Ovary (tissue), 10 donors: ENCODE measurements at places on chromosomes 12 and 14.

DNA sequence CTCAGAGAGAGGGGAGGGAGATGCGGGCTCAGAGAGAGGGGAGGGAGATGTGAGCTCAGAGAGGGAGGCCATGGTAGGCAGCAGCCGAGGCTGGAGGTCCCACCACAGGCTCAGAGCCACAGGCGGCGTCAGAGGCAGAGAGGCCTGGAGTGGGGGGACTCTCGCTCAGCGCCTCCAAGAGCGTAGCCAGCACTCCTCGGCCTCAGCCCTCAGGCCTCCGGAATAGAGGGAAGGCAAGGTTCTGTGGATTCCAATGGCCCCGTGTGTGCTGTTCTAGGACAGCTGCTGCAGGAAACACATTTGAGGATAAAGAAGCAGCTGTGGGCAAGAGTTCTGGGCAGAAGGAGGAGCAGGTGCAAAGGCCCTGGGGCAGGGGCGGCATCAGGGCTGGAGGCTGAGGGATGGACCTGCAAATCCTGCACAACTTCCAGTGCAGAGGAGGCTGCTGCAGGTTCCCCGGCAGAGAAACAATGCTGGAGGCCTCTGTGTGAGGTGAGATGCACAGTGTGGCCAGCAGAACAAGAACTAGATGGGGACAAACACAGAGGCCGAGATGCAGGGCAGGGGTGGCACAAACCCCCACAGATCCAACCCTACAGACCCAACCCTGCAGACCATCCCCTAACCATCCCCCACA, 59.1 kb upstream of the GALNT9 start:
- DNase-seq: no peak

GRCh38 chr12:89247967-89248366, 104.3 kb downstream of the DUSP6 start:
- DNase-seq: no peak

GRCh38 chr14:84610086-84610485, 919.9 kb upstream of the FLRT2 start:
- DNase-seq: no peak

- no peak for DNase-seq
These were observed 1.1 kb upstream of the PRKAG1 start for GRCh38 chr12:49019443-49020324.

GRCh38 chr12:11765817-11766794, 116.6 kb downstream of the ETV6 start:
- no peak for DNase-seq

- no peak for DNase-seq
These were observed 6.6 kb downstream of the FGF6 start for GRCh38 chr12:4438834-4439596.

GRCh38 chr12:105341010-105341409, 10.5 kb downstream of the C12orf75 start:
- no peak for DNase-seq

DNA sequence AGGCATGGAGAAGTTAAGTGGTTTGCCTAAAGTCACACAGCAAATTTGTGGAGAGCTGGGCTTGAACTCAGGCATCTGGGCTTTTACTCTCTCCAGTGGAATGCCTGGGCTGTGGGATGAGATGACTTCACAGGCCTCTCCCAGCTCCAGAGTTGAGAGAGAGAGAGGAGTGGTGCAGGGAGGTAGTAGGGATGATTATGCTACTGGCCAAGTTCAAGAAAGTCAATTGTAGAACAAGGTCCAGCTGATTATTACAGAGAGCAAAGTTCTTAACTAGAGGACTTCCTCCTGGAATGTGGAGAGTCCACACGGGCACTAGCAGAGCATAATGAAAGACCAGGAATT, 769 bp upstream of the EMP1 start:
- DNase-seq: no peak

GRCh38 chr12:42660968-42661937, 71.7 kb upstream of the PRICKLE1 start:
- no peak for DNase-seq

GRCh38 chr14:105582639-105583038, 56.3 kb downstream of the TMEM121 start:
- no peak for DNase-seq

DNA sequence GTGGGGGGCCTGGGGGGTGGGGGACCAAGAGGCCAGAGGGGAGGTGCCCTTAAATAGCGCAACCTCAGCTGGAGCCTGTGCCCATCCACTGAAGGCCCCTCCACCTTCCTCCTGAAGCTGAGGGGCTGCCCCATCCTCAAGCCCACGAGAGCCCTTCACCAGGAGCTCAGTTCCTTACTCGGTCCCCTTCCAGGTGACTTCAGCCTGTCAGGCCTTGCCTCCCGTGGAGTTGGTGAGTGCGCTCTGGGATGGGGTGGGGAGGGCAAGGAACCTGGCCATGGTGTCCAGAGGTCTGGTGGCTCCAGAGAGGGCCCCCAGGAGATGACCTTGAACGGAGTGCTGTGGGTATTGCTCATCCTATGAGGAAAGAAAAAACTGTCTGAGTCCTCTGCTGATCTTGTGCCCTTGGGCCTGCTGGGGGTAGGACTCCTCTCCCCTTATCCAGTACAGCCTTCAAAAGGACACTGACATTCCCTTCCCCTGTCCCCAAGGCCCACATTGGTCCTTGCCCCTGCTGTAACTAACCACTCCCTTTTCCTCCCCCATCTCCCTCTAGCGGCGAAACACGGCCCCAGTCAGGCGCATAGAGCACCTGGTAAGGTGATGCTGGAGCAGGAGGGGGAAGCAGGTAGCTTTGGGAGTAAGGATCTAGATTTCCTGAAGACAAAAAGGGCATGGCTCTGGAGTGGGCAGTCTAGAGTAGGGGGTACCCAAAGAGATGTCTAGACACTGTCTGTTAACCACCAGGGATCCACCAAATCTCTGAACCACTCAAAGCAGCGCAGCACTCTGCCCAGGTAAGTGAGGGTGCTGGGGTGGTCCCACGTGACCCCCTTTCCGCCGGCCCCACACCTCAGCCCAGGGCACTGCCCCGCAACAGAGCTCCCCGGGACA, 3.6 kb downstream of the TNS2 start:
- peak; percentile 73 for DNase-seq

GRCh38 chr12:51771008-51771407, 77.5 kb downstream of the FIGNL2 start:
- DNase-seq: no peak

DNA sequence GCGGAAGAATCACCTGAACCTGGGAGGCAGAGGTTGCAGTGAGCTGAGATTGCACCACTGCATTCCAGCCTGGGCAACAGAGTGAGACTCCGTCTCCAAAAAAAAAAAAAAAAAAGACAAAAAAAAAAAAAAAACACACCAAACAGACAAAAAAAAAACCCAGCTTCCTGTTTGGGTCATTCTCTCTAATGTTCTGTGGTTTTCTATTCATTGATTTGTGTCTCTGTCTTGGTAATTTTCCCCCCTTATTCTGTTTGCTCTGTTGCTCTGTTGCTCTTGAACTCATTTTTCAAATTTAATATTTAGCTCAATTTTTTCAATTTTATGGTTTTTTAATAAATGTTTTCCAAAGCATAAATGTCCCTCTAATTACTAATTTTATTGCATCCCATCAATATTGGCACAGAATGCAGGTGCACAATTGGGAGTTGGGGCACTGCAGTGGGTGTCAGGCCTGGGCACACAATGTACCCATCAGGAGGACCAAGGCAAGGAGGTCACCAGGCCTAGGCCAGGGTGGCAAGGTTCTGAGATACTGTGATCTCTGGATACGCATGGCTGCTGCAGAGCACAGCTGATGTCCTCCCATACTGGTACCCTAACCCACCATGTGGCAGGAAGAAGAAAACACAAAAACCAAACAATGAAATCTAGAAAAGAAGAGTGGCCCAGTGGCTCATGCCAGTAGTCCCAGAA, 8.0 kb upstream of the GNPTAB start:
- DNase-seq: no peak

DNA sequence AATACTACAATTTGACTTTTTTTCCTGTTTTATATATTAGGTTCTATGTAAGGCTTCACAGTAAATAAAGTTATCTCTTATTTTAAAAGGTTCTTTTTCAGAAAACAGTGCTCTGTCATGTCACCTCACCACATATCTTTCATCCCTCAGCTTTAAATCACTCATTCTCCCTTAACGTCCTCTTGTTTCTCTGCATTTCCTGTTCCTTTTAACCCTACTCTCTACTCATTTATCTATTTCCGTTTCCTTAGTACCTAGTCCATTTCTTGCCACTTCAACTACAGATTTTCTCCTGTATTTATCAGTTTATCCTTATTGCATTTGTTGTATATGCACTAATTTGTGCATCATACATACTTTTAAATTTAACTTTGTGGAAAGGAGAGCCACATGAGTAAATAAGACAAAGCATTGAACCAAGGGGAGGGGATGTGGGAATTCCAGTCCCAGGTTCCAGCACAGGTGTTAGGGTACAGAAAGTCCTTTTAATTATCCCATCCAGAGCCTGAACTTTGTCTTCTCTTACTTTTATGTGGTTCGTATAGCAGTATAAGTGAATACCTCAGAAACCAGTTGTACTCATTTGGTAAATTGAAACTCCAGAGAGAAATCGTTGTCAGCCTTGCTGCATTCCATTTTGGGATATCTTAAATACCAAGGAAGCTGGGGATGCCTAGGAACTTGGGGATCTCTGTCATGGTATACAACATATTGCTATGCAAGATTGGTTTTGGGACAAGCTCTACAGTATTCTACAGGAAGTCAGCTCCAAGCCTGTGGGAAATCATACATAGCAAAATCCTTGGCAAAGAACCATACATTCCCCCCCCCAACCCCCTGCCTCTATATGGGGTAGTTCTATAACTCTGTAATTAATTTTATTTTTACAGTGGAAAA, 120.5 kb downstream of the DIP2B start:
- DNase-seq: no peak

- no peak for DNase-seq
These were observed 149.1 kb downstream of the KLHL28 start for GRCh38 chr14:44812672-44813071.

- no peak for DNase-seq
These were observed 264.0 kb downstream of the VRK1 start for GRCh38 chr14:97061198-97061597.

GRCh38 chr14:65824285-65824977, 411.9 kb downstream of the FUT8 start:
- DNase-seq: peak; percentile 37

- DNase-seq: no peak
These were observed 195.3 kb upstream of the IGF1 start for GRCh38 chr12:102675672-102676071.

- peak; percentile 25 for DNase-seq
These were observed 593 bp downstream of the UNC119B start for GRCh38 chr12:120710805-120711296.

DNA sequence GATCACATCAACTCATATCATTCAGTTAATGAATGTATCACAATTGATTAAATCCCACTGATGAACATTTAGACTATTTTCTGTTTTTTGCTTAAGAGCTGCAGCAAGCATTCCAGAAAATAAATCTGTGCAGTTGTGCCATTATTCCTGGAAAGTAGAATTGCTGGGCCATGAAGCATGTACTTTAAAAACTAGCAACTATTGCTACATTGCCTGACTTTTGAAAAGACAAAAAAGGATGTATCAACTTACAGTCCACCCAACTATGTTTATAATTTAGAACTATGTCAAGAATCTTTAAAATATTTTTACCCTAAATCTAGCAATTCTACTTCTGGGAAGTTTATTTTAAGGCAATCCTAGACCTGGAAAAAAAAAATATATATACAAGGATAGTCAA, 33.4 kb upstream of the ERGIC2 start:
- DNase-seq: no peak

DNA sequence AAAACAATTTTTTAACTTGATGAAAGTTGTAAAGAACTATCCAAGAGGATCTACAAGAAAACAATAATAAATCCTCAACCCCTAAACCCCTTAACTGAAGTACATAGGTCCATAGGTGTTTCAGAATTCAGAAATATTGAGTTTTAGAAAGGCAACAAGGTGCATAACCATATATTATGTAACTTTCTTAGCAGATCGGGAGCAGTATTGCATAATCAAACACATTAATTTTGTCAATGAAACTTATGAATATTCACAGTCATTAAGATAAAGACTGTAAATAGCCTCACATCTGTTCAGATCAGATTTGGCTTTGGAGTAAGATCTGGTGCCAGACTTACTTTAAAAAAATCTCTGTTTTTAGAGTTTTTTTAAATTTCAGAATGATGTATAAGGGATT, 647.1 kb upstream of the FLRT2 start:
- DNase-seq: no peak

- DNase-seq: no peak
These were observed 192.7 kb downstream of the STXBP6 start for GRCh38 chr14:24857277-24857676.

GRCh38 chr12:22089486-22089885, 43.5 kb downstream of the CMAS start:
- DNase-seq: no peak
